Activated CD4-positive, alpha-beta T cell treated with anti-CD3 and anti-CD28 coated beads for 24 hours (primary cell): ENCODE measurements at places on chromosomes 6 and 20.
A peak's percentile ranks its signal among the peaks of the same experiment; 100 is the strongest.

GRCh38 chr6:151514000-151514730 lies 20.3 kb downstream of the CCDC170 start:
- DNase-seq, result no peak

- DNase-seq, result no peak
Observed at GRCh38 chr6:28400122-28400451, 540 bp upstream of the ZSCAN12 start.

GRCh38 chr6:140627002-140627401 lies 1252.6 kb upstream of the CITED2 start:
- no peak for DNase-seq

DNA sequence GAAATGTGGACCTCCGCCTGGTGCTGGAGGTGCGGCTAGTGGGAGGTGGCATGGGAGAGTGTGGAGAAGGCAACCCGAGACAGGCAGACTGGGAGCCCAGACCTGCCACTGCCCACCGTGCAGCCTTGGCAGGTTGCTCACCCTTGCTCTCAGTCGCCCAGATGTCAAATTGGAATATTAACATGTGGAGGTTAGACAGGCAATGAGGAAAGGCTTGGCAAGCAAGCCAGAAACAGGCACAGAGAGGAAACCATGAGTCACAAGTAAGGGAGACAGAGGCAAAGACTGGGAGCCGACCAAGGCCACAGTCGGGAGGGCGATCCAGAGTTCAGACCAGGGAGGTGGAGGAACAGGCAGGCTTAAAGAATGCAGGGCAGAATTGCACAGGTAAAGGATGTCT lies 178.2 kb downstream of the FOXC1 start:
- DNase-seq, result no peak

DNA sequence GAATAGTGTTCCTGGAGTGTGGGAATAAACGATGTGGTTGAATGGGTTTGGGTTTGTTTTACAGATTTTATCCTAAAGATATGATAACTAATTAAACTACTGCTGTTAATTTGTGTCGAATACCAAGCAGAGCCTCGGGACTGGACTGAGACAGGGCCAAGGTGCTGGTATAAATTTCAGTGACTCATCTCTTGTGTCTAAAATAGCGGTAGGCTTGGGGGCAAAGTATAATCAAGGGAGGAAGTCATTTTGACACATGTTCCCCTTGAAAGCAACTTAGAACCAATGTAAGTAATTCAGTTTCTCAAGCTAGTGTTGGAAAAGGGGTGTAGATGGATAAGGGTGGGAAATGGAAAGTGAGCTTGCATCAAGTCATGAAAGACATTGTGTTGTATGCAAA lies 108.4 kb downstream of the PLCB4 start:
- no peak for DNase-seq

GRCh38 chr6:129206821-129207220 lies 323.9 kb downstream of the LAMA2 start:
- DNase-seq, result no peak

GRCh38 chr6:124990988-124991387 lies 28.8 kb downstream of the RNF217 start:
- DNase-seq, result no peak

GRCh38 chr6:13512900-13513299 lies 25.5 kb upstream of the GFOD1 start:
- no peak for DNase-seq

DNA sequence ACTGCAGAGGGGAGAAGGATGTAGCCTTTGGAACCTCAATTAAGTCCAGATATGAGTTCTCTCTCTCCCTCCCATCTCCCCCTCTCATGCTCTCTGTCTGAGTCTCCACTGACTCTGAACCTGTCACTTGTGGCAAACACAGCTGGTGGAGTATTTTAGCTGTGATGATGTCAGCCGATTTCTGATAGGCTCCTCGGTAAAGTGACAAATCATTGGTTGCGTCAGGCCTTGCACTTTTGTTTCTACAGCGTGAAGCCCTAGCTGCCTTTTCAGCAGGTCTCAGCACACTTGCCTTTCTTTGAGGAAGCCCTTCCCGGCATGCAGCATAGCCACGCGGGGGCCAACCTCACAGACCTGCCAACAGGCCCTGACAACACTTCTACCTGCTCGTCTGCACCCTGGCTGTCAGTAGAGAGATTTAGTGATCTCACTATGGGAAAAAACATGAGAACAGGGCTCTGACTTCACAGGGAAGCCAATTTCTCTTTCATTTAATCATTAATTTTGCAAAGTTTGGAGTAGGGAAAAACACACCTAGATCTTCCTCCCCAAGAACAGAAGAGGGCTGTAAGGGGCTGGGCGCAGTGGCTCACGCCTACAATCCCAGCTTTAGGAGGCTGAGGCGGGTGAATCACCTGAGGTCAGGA lies 84.4 kb downstream of the GMPR start:
- peak; percentile 38 for DNase-seq

DNA sequence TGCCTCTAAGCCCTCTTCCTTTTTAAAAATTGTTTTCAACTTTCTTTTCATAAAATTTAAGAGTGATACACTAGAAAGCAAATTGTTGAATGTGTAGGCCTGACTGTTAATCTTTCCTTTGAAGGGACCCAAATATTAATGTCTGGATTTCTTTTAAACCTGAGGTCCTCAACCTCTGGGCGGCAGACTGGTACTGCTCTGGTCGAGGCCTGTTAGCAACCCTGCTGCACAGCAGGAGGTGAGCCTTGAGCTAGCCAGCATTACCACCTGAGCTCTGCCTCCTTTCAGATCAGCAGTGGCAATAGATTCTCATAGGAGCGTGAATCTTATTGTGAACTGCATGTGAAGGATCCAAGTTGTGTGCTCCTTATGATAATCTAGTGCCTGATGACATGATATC lies 191.2 kb downstream of the MANEA start:
- DNase-seq, result no peak

GRCh38 chr6:143401068-143401446 lies 49.4 kb downstream of the ADAT2 start:
- no peak for DNase-seq

DNA sequence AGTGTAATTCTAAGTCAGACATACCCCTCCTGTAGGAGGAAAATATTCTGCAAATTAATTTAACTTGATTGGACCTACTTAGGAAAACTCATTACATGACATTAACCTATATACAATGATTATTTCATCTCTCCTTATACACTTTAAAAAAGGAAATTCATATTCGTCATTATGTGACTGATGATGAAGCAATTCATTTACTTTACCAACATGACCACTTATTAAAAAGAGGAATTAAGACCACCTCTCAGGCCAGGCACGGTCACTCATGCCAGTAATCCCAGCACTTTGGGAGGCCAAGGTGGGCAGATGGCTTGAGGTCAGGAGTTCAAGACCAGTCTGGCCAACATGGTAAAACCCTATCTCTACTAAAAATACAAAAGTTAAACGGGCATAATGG lies 11.6 kb downstream of the AKIRIN2 start:
- no peak for DNase-seq

- no peak for DNase-seq
Observed at GRCh38 chr20:1150218-1150617, 31.8 kb downstream of the PSMF1 start.

DNA sequence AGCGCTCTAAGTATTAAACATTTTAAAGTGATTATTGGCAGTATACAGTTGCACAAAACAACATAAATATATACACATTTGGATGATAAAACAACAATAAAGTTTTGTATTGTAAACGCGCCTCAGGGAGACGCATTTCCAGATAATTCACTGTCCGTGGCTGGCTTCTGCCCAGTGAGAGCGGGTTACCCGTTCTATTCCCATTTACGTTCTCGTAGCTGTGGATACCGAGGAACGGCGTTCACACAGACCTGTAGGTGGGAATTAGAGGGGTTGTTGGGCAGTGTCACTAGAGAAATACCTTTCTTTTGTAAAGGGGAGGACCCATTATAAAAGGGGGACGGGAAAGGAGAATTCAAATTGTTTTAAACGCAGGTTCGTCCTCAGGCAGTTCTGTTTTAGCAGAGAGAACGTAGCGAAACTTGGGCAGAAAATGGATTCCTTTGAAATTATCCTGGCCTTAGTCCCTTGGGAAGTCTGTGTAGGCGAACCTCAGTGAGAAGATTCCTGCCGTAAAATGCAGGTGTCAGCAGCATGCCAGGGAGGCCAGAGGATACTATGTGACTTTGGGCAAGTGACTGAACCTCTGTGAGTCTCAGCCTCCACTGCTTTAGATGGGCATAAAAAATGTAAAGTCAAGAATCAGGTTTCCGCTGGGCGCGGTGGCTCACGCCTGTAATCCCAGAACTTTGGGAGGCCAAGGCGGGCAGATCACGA lies 756 bp downstream of the MTG2 start:
- DNase-seq, result no peak

GRCh38 chr6:51618563-51618962 lies 468.9 kb downstream of the PKHD1 start:
- no peak for DNase-seq

DNA sequence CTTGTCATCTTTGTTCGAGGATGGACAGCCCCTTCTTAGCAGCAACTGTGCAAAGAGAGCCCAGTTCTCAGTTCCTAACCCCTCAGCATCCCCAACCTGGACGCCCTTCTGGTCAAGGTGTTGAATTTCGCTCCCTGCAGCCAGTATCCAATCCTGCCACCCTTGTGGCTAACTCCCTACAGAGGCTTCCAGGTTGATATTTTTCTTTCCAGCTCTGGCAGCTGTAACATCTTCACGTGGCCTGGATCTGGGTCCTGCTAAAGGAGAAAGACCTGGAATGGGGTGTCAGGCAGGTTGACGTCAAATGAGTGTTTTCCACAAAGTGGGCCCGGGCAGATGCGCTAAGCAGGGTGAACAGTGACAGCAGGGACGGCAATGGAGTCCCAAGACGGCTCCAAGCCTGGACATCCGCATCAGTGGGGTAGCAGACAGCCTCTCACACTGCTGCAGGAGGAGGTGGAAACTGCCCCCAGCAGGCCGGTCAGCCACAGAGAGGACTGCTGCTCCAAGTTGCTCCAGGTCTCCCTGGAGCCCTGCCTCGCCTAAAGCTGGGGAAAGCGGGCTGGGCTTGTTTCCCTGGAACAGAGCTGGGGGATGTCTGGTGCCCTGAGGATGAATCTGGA lies 1.0 kb upstream of the YTHDF1 start:
- DNase-seq, result no peak

GRCh38 chr6:136244061-136244616 lies 6.0 kb downstream of the MTFR2 start:
- DNase-seq, result no peak

- DNase-seq, result no peak
Observed at GRCh38 chr6:160069050-160069454, 52.6 kb upstream of the SLC22A1 start.

- no peak for DNase-seq
Observed at GRCh38 chr20:22716821-22717351, 132.5 kb upstream of the FOXA2 start.

DNA sequence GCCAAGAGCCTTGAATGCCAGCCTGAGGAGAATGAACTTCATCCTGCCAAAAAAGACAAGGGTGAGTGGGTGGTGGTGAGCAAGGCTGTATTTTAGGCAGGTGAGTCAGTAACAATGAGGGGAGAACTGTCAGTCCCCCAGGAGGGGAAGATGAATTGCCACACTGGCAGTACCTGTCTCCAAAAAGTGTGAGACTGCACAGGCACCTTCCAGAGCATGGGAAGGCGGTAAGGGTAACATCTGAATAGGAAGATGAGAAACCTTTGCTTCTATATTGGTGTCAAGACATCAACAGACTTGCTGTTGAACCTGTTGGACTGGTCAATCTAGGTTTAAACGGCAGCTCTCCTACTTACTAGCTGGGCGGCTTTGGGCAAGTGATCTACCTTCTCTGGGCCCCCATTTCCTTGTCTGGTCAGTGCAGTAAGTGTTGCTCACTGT lies 30.9 kb downstream of the STK35 start:
- no peak for DNase-seq

DNA sequence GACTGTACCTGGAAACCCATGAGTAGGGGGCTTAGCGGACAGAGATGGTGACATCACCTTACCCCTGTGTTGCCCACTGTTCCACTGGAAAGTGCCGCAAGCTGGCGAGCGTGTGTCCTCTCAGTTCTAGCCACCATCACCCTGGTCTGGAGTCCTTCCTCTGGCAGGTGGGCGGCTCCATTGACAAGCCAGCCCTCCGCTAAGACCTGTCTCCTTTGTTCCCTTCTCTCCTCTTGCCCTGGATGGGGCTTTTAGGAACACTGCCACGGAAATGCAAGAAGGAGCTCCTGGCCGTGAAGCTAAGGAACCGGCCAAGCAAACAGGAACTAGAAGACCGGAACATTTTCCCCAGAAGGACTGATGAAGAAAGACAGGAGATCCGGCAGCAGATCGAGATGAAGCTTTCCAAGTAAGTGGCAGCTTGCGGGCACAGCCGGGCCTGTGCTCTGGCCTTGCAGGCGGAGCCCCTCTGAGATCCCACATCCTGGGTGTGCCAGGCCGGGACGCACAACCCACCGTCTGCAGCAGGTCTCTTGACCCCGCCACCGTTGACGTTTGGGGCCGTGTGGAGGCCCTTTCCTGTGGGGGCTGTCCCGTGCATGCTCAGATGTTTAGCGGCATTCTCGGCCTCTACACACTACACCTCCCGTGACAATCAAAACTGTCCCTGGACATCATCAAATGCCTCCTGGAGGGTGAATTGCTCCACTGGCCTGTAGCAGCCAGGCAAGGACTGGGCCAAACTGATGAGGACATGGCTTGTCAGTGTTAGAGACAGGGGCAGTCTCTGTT lies 127.5 kb downstream of the SYCP2 start:
- no peak for DNase-seq

- no peak for DNase-seq
Observed at GRCh38 chr6:43129434-43130194, 41.5 kb upstream of the SRF start.

GRCh38 chr6:65112435-65112834 lies 594.6 kb downstream of the EYS start:
- no peak for DNase-seq

DNA sequence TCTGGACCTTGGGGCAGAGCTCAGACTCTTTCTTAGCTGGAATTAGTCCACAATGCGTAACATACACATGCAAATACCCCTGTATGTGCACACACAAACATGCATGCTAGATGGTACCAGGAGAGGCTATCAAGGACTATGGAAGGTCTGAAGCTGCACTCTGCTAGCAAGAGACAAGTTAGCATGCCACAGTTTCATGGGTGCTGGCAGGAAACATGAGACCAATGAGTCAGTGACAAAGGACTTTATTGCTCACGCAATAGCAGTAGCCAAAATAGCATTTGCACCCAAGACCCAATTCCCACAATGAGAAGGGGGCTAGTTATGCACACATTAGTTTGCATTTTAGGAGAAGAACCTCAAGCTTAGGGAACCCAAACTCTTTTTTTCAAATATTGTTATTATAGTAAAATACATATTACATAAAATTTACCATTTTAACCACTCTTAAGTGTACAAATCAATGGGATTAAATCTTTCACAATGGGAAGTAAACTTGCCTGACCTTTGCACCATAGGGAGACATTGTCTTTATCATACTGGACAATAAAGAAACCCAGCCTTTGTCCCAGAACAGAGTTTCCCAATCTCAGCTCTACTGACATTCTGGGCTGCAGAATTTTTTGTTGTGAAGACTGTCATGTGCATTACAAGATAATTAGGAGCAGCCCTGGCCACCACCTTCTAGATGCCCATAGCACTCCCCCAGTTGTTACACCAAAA lies 69.1 kb downstream of the NRSN1 start:
- no peak for DNase-seq

DNA sequence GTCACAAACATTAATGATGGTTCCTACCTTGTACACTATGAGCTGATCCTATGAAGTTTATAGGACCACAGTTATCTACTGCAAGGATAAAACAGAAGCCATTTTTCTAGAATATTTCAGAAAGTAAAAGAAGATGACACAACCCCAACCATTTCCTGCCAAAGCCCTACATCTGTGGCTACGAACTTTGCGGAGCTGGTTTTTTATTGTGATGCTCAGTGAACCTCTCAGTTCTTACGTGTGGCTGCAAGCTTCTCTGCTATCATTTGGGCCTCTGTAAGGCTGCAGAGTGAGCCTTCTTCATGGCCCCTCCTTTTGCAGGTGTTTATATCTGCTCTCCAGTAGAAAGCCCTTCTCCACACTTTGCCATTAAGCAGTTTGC lies 17.8 kb upstream of the TAGAP start:
- no peak for DNase-seq
